ENCODE measurements at places on chromosomes 4 and X.
A peak's percentile ranks its signal among the peaks of the same experiment; 100 is the strongest.

GRCh38 chrX:11380187-11380844 lies 87.1 kb downstream of the AMELX start:
- DNase-seq, result no peak

DNA sequence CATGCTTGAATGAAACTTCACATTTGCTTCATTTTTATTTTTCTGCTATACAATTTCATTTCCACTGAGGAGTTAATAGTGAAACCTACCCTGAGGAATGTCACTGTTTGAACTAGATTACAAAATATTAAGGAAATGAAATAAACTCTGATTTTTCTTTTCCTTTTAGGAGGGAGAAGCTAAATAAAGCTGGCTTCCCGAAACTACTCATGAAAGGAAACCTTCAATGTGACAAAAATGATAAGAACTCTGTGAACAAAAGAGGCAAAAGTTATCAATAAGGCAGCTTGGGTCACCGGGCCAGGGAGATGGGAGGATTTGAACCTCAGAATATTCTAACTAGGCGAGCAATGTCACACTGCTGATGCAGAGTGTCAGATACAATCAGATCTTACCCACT lies 185.2 kb downstream of the APBB2 start:
- no peak for DNase-seq

GRCh38 chrX:80216086-80216485 lies 201.5 kb downstream of the TBX22 start:
- peak; percentile 1 for DNase-seq

GRCh38 chr4:92885632-92886031 lies 581.9 kb downstream of the GRID2 start:
- DNase-seq, result no peak

- peak; percentile 4 for DNase-seq
These were observed 84.0 kb upstream of the ATP6AP2 start for GRCh38 chrX:40496728-40497127.

GRCh38 chr4:143883529-143883928 lies 21.8 kb downstream of the GYPE start:
- DNase-seq, result no peak

DNA sequence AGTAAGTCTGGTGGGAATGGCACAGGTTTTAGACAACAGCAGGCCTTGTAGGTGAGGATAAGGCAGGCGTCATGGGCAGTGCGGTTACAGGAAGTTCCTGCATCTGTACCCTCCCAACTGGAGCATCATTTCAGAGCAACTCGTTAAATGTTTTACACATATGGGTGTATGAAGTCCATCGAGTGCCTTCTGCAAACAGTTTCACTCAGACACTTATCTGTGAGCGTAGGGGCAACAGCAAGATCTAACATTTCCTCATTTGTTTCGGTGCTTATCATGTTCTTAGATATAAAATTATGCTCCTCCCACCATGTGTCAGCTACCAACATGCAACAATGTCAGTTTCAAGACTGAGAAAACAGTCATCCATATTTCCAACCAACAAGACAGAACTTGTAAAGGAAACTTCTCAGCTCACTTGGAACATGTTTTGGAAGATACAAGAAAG lies 69.9 kb downstream of the ELOVL6 start:
- no peak for DNase-seq

- DNase-seq, result no peak
These were observed 71.6 kb downstream of the NEK1 start for GRCh38 chr4:169540774-169541173.

DNA sequence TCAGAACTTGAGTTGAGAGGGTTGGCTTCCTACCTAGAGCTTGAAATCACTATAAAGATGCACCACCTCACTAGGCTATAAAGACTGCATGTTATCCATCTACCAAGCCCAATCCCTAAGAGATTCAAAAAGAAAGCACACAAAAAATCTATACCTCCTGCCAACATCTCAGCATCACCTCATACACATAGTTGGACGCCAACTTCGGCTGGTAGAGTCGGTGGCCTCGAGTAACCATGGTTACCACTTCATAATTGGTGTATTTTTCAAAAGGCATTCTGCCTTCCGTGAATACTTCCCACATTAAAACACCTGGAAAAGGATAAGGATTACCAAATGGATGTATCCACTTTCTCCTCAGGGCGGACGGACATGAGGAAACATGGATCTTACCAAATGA lies 4.5 kb upstream of the TXK start:
- no peak for DNase-seq

DNA sequence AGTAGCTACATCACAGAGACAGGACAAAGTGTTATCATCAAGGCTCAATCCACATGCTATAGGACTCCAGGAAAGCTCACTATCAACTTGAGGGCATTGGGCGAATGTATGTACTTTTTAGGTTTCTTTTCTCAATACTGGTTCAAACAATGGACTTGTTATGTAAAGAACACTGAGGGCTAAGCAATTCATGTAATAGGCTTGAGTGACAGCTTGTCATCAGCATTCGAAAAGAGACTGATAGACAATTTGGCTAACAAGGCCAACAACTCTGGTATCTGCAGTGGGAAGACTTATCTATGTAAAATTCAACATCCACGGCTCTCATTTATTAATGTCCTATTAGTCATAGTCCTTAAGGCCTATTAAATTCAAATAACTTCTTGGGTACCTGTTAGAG lies 141.1 kb downstream of the NPNT start:
- DNase-seq, result no peak

- DNase-seq, result no peak
These were observed 1522.8 kb upstream of the PABPC4L start for GRCh38 chr4:135724421-135724820.

GRCh38 chr4:128574706-128575105 lies 234.8 kb upstream of the JADE1 start:
- peak; percentile 44 for DNase-seq
